ENCODE measurements at places on chromosomes 1 and 21.

GRCh38 chr1:150082494-150082893 lies 14.9 kb downstream of the VPS45 start:
- H3K27me3 ChIP-seq: no peaks in the 10 kb centered on the region
- no peak overlapping the region for H3K27ac ChIP-seq
- DNase-seq: no peak
- H3K4me1 ChIP-seq: no peaks in the 10 kb centered on the region
- H3K4me3 ChIP-seq: no peak overlapping the region

- no peaks in the 10 kb centered on the region for H3K27me3 ChIP-seq
- no peak for DNase-seq
- peak overlapping the region; percentile 71 for H3K4me3 ChIP-seq
Measured at GRCh38 chr1:174988986-174989385, 10.8 kb upstream of the CACYBP start.

DNA sequence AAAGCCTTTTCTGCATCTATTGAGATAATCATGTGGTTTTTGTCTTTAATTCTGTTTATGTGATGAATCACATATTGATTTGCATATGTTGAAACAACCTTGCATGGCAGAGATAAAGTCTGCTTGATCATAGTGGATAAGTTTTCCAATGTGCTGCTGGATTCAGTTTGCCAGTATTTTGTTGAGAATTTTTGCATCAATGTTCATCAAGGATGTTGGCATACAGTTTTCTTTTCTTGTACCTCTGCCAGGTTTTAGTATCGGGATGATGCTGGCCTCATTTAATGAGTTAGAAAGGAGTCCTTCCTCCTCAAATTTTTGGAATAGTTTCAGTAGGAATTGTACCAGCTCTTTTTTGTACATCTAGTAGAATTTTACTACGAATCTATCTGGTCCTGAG lies 55.0 kb downstream of the COL24A1 start:
- peaks cover 2% of the 10 kb centered on the region for H3K27me3 ChIP-seq
- no peaks in the 10 kb centered on the region for H3K4me1 ChIP-seq
- H3K36me3 ChIP-seq: no peaks in the 10 kb centered on the region
- H3K27ac ChIP-seq: no peak overlapping the region
- no peak for DNase-seq
- no peak overlapping the region for H3K4me3 ChIP-seq

DNA sequence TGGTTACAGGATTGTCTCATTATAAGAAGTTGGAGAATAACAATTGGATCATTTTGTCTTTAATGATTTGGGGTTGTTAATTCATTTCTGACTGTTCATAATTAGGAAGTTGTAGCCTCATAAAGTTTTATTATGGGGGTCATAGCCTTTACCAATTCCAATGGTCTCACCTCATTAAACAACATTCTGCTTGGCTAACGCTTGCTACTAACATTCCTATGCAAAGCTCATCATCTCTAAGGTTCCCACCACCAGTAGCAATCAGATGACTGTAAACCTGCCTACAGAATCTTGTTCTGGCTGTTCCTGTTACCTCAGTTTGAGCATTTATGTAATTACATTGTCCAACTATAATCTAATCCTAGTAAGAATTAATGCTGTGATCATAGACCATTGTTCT lies 60.2 kb downstream of the ODF2L start:
- H3K27me3 ChIP-seq: peaks cover 11% of the 10 kb centered on the region
- H3K27ac ChIP-seq: no peak overlapping the region
- H3K4me3 ChIP-seq: no peak overlapping the region
- DNase-seq: no peak
- H3K36me3 ChIP-seq: no peaks in the 10 kb centered on the region

DNA sequence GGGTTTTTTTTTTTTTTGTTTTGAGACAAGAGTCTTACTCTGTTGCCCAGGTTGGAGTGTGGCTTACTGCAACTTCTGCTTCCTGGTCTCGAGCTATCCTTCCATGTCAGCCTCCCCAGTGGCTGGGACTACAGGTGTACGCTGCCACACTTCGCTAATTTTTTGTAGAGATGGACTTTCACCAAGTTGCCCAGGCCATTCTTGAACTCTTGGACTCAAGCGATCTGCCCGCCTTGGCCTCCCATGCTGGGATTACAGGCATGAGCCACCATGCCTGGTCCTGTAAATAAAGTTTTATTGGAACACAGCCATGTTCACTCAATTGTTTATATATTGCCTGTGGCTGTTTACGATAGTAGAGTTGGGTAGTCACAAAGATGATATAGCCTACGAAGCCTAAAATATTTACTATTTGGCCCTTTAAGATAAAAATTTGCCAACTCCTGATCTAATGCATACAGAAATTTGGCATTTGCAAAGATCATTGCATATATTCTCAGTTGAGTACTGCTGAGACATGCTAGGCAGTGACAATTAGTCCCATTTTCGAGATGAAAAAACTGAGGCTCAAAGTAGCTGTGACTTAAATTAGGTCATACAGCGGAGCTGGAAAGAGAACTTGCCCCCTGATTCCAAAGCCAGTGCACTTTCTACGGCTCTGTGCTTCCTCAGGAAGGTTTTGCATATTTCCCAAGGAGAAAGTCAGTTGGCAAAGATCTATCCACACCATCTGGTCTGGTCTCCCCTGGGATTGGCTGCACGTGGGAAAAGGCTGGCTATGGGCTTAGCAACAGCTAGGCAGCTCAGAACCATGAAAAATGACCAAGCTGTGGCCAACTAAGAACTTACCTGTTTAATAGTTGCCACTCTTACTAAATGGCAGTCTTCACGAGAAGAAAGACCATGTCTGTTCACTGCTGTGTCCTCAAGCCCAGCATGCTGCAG lies 19.4 kb downstream of the MECR start:
- H3K27ac ChIP-seq: no peak overlapping the region
- no peak overlapping the region for H3K4me3 ChIP-seq
- H3K27me3 ChIP-seq: no peaks in the 10 kb centered on the region
- H3K36me3 ChIP-seq: peaks cover 57% of the 10 kb centered on the region
- peaks cover 5% of the 10 kb centered on the region for H3K4me1 ChIP-seq

DNA sequence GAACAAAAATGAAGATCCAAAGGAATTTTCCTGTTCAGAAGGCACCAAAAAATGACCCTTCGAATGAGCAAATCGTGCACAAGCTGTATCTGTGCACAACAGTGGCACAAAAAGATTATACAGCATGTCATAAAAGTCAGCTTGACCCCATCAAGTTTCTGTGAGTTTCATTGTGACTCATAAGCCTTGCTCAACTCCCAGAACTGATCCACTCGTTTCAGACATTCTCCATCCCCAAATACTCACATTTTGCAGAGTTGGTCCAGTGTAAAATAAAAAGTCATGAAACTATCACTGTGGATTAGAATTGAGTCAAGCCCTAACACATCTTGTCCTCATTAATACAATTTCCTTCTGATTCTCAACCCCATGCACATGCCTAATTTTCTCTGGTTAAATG lies 174.7 kb upstream of the PKN2 start:
- H3K27me3 ChIP-seq: peaks cover 6% of the 10 kb centered on the region
- no peak overlapping the region for H3K4me3 ChIP-seq
- H3K4me1 ChIP-seq: no peaks in the 10 kb centered on the region
- no peak overlapping the region for H3K27ac ChIP-seq
- H3K36me3 ChIP-seq: no peaks in the 10 kb centered on the region

- no peak for DNase-seq
- H3K27ac ChIP-seq: no peak overlapping the region
- no peaks in the 10 kb centered on the region for H3K4me1 ChIP-seq
- H3K4me3 ChIP-seq: no peak overlapping the region
- no peaks in the 10 kb centered on the region for H3K36me3 ChIP-seq
Measured at GRCh38 chr1:208291923-208292711, 47.9 kb upstream of the PLXNA2 start.

GRCh38 chr1:165873481-165873880 lies 46.1 kb downstream of the UCK2 start:
- peaks cover 25% of the 10 kb centered on the region for H3K4me1 ChIP-seq
- H3K4me3 ChIP-seq: no peak overlapping the region
- H3K27ac ChIP-seq: peak overlapping the region; percentile 79

DNA sequence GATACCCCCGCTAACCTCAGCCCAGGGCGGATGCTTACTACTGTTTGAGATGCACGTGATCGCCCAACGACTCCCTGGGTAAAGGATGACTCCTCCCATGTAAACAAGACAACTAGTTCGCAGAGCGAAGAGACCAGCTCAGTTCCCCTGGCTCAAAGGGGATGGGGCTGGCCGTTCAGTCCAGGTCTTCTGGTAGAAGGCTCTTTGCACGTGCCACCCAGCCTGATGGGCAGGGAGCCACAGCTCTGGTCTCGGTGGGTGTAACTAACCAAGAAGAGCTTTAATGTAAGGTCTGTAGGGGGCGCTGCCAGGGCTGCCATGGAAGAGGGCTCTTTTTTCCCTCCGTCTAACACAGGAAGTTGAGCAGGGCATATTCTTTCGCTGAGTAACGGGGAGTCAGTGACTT lies 49.4 kb upstream of the PARP1 start:
- no peaks in the 10 kb centered on the region for H3K36me3 ChIP-seq
- H3K4me3 ChIP-seq: peak overlapping the region; percentile 79
- H3K27me3 ChIP-seq: no peaks in the 10 kb centered on the region
- peaks cover 14% of the 10 kb centered on the region for H3K4me1 ChIP-seq
- peak; percentile 11 for DNase-seq

DNA sequence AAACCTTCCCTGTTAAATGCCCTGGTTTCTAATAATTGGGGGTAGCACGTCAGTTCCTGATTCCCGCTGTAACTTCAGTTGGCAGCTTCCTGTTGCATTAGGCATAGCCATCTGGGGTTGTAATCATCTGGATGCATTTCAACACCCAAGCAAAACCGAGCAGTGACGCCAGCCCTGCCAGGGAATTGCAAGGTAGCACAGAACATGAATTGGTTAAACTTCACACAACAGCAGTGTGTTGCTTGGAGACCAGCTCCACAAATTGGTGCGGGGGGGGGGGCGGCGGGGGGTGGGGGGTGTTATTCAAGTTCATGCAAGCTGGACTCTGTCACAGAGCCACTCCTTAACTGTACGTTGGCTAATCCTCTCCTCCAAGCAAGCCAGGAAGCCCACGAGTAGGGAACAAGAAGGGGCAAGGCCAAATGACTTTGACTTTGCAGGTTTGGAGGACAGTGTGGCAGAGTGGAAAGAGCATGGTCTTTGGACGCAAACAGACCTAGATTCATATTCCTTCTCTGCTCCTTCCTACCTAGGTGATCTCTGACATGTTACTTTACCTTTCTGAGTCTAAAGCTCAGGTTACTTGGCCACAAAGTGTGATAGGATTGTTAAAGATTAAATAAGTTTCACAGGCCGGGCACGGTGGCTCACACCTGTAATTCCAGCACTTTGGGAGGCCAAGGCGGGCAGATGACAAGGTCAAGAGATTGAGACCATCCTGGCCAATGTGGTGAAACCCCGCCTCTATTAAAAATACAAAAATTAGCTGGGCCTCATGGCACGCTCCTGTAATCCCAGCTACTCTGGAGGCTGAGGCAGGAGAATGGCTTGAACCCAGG lies 4.7 kb downstream of the LAX1 start:
- H3K36me3 ChIP-seq: peaks cover 17% of the 10 kb centered on the region
- H3K27ac ChIP-seq: peak overlapping the region; percentile 86
- H3K4me3 ChIP-seq: peak overlapping the region; percentile 49
- H3K4me1 ChIP-seq: peaks cover 52% of the 10 kb centered on the region
- DNase-seq: no peak
- no peaks in the 10 kb centered on the region for H3K27me3 ChIP-seq

DNA sequence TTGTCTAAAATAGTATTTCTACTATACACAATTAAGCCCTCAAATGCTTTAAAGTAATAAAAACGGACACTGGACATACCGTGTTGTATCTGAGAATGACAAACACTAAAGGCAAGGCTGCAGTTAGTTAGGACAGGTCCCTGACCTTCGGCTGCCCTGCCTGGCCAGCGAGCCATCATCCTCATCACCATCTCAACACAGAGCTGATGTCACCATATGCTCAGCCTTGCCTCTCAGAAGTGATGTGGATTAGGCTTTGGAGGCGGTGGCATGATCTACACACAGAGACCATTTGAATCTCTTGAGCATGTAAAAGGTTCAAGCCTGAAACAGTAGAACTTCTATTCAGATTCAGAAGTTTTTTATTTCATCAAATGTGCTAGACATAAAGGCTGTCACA lies 244.7 kb downstream of the SDCCAG8 start:
- H3K4me3 ChIP-seq: no peak overlapping the region
- peaks cover 3% of the 10 kb centered on the region for H3K4me1 ChIP-seq
- no peak overlapping the region for H3K27ac ChIP-seq
- H3K36me3 ChIP-seq: no peaks in the 10 kb centered on the region

GRCh38 chr1:185990565-185990964 lies 256.4 kb downstream of the HMCN1 start:
- H3K4me3 ChIP-seq: no peak overlapping the region
- peaks cover 10% of the 10 kb centered on the region for H3K4me1 ChIP-seq
- no peak for DNase-seq
- no peak overlapping the region for H3K27ac ChIP-seq
- H3K36me3 ChIP-seq: no peaks in the 10 kb centered on the region

DNA sequence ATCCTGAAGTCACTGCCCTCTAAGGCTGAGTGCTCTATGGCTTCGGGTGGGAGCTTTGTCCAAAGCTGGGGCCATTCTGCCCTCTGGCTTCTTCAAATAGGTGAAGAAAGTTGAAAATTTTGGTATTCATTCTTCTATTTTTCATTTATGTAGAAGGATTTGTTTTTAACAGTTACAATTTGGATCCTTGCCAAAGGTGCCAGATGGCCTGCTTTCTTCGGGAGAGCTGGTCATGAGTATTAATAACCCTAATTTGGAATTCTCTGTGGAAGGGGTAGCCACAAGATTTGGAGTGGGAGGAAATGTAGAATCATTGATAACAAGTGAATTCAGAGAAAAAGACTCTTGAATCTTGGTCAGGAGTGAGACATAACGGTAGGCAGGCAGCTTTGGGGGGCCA lies 370.4 kb upstream of the ST6GALNAC5 start:
- no peak for DNase-seq
- H3K36me3 ChIP-seq: no peaks in the 10 kb centered on the region
- H3K4me3 ChIP-seq: no peak overlapping the region
- peaks cover 10% of the 10 kb centered on the region for H3K4me1 ChIP-seq
- no peaks in the 10 kb centered on the region for H3K27me3 ChIP-seq

DNA sequence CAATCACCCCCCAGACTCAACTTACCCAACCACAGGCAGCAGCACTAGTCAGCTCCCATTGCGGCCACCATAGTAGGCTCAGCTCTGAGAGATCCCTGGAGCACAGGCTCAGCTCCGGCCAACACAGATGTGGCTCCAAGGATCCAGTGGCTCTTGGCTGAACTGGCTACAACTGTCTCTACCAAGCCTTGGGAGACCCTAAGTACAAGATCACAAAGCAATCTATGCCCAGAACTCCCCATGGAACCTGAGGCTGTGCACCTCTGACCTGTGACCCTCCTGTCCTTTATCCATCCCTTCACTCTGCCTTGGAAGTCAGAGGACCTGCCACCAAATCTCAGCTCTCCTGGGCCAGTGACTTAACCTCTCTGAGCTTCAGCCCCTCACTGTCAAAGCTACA lies 61.8 kb upstream of the GJB5 start:
- no peak overlapping the region for H3K27ac ChIP-seq
- H3K4me1 ChIP-seq: no peaks in the 10 kb centered on the region
- H3K27me3 ChIP-seq: peaks cover 21% of the 10 kb centered on the region
- no peak for DNase-seq
- H3K36me3 ChIP-seq: no peaks in the 10 kb centered on the region
- H3K4me3 ChIP-seq: no peak overlapping the region

- no peak for DNase-seq
- H3K27ac ChIP-seq: no peak overlapping the region
- peaks cover 36% of the 10 kb centered on the region for H3K36me3 ChIP-seq
- no peaks in the 10 kb centered on the region for H3K27me3 ChIP-seq
- H3K4me1 ChIP-seq: peaks cover 13% of the 10 kb centered on the region
- no peak overlapping the region for H3K4me3 ChIP-seq
Measured at GRCh38 chr1:151635479-151636072, 23.7 kb downstream of the SNX27 start.

Data from naive thymus-derived CD8-positive, alpha-beta T cell (primary cell).